ENCODE measurements at places on chromosomes 6 and 20. TPM values are rescaled to one million over a fixed set of nuclear protein-coding genes. Genes with fewer than 3 reads are reported as not detected.

Gene SRMS
- polyA plus RNA-seq = not detected

DNA sequence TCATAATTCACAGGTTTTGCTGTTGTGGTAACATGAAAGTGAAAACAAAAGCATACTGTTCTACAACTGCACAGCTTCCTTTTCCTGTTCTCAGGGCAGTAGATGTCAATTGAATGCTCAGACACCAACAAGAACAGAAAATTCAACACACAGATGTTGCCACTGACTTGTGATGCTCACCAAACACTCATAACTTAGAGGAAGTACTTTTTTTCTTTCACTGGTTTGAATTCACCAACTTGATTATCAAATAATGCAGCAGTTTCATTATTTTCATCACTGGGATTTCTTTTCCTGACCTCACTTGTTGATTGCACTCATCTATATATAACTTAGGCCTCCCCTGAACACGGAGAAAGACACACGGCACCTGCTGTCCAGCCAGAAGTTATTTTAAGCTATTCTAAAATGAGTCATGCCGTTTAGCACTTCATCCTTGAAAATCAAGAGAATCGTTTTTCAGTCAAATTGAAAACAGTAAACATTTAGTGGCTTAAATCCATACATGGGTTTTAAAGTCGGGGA, 949 bp downstream of the TXLNB start:
- DNase-seq = no peak

DNA sequence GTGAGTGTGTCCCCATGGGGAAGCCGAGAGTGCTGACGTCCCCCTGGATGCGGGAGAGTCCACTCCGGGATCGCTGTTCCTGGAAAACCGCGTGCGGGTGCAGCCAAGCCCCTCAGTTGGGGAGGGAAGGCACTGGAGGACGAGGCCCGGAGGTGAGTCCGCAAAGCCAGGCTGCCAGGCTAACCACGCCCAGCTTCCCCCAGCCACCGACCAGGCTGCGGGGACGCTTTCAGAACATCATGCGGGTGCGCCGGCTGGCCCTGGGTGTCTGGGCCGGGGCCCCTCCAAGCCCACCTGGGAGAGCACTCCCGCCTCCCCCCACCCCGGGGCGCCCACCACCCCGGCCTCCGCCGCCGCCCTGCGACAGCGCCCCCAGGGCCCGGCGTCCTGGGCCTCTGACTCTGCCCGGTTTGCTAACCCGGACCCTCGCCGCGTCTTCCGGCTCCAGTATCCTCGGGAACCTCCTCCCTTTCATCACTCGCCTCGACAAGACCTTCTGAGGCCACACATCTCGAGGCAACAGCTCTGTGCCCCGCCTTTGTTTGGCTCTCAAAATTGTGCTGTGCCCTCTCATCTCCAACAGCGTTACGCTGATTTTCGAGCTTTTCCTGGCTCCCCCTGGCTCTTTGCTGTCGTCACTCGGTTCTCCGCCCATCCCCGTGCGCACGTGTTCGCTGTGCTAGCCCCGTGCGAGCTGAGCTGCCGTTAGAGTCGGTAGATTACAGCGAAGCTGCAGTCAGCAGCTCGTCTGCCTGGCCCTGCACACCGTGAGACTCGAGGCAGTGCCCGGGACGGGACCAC, 47.1 kb upstream of the ENTPD6 start:
- peak; percentile 56 for DNase-seq

- no peak for DNase-seq
These were observed 39.6 kb upstream of the PRELID3B start for GRCh38 chr20:59082077-59082740.

DNA sequence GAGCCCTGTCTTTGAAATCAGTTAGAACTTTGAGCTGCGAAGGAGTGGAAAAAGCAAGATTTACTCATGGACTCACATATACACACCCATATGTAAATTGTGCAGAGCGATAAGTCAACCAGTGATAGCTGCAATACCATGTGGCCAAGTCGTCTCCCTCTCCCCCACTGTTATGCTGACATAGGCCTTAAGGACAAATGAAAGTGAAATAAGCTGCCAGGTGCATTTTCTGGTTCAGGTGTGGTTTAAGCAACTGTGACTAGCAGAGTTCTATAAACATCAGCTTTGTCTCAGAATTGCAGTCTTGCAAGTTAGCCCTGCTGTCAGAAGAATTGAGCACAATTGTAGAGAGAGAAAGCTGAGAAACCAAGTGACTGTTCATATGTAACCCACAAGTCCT, 9.6 kb downstream of the FAM83B start:
- no peak for DNase-seq

DNA sequence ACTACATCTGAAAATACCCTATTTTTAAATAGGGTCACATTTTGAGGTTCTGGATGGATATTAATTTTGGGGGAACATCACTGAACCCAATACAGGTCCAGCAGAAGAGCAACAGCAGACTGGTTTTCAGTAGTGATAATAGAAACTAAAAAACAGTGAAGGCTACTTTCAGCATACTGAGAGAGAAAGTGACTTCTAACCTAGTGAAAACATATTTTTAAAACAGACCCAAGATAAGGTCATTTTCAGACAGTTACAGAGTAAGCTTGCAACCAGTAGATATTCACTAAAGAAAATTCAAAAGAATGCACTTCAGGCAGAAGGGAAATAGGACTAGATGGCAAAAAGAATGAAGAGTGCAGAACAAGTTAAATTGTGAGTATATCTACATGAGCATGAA, 42.0 kb upstream of the TMEM244 start:
- no peak for DNase-seq

DNA sequence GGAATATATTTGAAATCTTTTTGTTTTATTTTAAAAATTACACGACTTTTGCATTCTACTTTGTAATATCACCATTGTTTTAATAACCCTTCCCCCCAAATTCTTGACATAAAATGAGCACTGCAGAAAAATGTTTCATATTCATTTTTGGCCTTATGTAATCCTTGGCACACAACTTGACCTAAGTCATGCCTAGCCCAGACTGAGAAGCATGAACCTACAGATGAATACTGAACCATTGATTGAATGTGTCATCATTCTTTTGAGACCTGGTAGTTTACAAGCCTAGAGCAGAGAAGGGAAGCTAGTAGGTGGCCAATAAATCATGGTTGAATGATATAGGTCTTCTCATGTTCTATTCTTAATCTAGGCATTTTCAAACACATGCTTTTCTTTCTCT, 89.4 kb upstream of the EDN1 start:
- no peak for DNase-seq

GRCh38 chr6:372336-372911, 19.1 kb upstream of the IRF4 start:
- no peak for DNase-seq

Gene TFAP2C
- polyA plus RNA-seq = not detected

Gene FAM209B
- polyA plus RNA-seq = not detected

Gene PRSS16
- 0.07 TPM for polyA plus RNA-seq

Gene GPX5
- polyA plus RNA-seq = not detected

Gene PLN
- not detected for polyA plus RNA-seq

GRCh38 chr6:114739656-114740055, 396.8 kb upstream of the HS3ST5 start:
- no peak for DNase-seq

- no peak for DNase-seq
These were observed 6.4 kb downstream of the PREX1 start for GRCh38 chr20:48821261-48821920.

GRCh38 chr6:166660157-166660688, 33.2 kb upstream of the RPS6KA2 start:
- no peak for DNase-seq

- DNase-seq = peak; percentile 10
These were observed 121.8 kb upstream of the PHACTR3 start for GRCh38 chr20:59482351-59483187.

DNA sequence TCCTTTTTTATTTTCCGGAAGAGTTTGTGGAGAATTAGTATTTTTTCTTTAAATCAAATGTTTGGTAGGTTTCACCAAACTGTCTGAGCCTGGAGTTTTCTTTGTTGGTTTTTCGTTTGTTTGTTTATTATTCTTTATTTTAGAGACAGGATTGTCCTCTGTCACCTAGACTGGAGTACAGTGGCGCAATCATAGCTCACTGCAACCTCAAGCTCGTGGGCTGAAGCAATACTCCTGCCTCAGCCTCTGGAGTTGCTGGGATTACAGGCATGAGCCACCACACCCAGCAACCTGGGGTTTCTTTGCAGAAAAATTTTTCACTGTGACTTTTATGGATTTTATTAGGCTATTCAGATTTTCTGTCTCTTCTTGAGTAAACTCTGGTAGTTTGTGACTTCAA, 120.2 kb upstream of the LOC128125822 start:
- DNase-seq = no peak

Gene NUDT3
- 11.9 TPM for polyA plus RNA-seq

Gene PEX7
- 13.1 TPM for polyA plus RNA-seq

GRCh38 chr6:44650495-44650894, 263.0 kb downstream of the CDC5L start:
- no peak for DNase-seq

DNA sequence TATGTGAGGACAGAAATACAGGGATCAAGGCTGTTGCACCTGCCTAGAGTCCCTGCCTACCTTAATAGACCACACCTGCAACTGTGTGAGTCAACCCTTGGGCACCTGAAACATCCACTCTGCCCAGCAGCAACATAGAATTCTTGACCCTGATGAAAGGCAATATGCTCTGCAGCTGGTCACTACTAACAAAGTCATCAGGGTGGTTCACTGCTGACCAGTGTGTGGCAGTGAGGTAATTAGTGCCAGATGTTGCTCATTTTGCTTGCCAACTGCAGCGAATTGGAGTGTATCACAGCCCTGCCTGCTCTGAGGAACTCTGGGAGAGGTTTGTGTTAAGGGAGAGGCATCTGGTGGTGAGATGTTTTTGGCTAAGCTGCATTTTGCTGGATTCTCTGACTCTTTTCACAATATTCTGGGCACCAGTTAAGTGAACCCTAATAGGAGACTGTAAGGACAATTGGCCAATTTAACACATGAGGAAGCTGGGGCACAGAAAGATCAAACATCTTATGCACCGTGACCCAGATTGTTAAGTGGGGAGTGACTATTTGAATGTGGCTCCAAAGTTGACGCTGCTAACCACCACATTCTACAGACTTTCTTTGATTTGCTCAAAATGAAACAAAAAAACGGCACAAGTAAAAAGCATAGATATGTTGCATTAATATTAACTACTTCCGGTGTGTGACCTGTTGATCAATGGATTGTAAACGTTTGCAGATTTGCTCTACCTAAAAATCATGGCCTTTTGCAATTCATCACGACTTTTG, 61.9 kb upstream of the OPRM1 start:
- DNase-seq = peak; percentile 84

Data from SK-N-SH (cell line).